ENCODE measurements at places on chromosomes 5 and 9.

DNA sequence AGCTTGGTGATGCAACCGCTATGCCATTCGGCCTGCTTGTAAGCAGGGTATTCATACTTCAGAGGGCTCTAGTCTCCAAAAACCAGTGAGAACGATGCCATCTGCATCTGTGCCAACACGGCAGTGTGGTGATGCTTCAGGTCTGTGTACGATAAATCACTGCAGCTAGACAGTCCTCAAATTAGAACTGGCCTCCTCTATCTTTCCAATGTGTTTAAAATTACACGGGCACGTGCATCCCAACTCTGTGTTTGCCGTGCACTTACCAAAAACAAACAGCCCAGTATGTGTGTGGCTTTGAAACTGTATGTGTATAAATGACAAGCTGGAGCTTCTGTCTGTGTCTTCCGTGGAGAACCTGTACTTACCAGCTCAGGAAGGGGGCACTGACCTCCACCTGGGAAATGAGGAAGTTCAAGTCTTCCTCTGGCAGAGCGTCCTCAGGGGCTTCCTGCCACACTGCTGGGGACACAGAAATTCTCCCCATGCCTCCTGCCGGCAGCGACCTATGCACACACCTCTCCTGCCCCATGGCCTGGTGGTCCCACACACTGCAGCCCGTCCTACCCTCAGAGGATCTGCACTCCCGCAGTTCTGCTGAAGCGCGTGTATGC lies 12.3 kb downstream of the MED10 start:
- DNase-seq = no peak

GRCh38 chr5:96652769-96653454 lies 9.3 kb upstream of the CAST start:
- no peak for DNase-seq

DNA sequence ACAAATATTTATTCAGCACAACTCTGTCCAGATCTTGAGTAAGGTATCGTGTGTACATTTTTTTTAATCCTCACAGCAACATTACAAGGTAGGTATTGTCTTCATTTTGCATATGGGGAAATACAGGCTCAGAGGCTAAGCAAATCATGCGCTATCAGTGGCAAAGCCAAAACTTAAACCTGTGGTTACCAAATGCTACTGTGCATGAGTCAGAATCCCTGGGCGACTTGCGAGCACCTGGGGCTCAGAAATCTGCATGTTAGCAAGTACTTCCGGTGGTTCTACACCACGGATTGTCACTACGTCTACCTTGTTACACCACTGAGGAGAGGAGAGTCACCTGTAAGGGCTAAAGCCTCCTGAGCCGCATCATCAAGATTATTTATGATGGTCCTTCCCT lies 21.3 kb downstream of the C5orf58 start:
- no peak for DNase-seq

DNA sequence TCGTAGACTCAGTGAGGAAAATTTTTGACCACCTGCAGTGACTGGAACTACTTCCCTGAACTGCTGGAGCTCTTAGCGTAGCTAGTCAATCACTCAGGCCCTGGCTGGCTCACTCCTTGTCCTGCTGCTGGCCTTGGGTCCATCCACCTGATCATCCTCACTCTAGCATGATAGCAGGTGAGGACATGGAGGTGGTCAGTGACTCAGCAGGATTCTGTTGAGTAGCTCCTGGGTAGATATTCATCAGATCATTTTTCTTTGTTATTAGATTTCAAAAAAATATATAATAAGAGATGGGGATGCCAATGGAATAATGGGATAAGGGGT lies 25.0 kb upstream of the SEMA4D start:
- no peak for DNase-seq

DNA sequence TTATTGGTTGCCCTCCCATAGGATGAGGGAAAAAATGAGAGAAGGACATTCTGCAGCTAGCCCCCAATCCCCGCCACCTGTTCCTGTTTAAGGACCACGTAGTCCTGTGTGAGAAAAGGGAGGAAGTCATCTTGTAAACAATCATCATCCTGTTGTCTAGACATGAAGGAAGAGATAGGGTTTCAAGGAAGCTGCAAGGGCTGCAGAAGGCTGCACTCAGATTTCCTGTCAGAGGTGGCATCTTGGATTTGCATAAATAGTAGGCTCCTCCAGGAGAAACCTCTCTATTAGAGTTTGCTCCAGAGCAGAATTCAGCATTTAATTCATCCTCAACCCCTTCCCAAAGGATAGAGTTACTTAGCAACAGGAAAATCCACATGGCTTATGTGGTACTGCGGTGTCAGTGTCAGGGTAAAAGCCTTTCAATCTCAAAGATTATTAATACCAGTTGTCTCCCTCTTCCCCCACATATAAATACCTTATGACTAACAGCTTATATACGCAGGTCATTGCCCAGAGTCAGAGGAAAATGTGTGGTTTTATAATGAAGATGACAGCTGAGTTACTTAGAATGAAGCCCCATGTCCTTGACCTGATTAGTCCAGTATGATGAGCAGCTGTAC lies 4.6 kb upstream of the DNAJC18 start:
- DNase-seq = no peak

- no peak for DNase-seq
Measured at GRCh38 chr5:17619354-17619753, 9.2 kb downstream of the TAF11L12 start.

- no peak for DNase-seq
Measured at GRCh38 chr9:101561740-101562139, 28.1 kb downstream of the RNF20 start.

DNA sequence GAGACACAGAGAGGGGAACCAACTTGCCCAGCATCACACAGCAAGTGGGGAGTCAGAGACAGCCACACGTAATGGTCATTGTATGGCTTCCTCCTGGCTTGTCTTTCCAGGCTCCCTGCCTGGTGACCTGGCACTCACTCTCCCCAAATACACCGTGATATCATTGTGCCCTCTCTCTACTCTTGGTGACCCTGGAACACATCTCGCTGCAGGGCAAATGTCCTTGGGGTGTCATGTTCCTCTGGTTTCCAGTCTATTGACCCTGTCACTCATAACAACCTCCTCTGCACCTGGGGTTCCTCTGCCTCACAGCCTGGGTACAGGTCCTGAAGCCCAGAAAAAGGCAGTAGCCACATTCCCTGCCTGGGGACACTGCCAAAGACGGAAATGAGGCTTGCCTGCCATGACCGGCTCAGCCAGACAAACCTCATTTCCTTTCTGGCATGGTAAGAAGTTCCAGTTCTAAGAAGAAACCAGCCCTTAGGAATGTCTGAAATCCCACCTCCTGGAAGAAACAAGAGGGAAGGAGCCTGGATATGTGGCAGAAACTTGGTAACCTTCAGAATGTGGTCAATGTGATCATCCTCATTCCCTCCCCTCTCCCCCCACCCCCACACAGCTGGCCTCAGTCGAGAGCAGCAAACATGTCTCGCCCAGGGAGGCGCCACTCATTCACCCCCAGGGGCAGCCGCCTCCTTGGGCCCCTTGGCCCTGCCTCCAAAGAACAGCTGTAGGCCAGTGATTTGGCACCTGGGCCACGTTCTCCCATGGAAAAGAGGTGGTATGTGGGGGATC lies 30.6 kb upstream of the SMU1 start:
- no peak for DNase-seq

GRCh38 chr5:151470439-151470838 lies 23.0 kb downstream of the SLC36A1 start:
- DNase-seq = peak; percentile 93

- no peak for DNase-seq
Measured at GRCh38 chr9:117919538-117919937, 215.3 kb downstream of the TLR4 start.

DNA sequence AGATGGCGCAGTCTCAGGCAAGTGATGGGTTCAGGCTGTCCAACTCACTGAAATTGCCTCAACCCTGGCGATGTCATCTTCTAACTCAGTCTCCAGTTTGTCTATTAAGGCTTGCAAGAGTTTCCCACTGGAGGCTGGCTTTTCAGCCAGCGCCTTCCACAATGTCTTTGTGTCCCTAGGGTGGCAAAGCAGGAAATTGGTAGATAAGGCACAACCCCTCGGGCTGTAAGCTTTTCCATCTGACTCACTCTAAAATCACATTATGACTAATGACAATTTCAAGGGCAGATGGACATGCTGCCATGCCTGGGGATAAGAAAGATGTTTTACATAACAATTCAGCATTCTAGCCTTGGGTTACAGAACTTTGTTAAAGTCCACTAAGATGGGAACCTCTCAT lies 61.9 kb downstream of the MROH2B start:
- DNase-seq = no peak

DNA sequence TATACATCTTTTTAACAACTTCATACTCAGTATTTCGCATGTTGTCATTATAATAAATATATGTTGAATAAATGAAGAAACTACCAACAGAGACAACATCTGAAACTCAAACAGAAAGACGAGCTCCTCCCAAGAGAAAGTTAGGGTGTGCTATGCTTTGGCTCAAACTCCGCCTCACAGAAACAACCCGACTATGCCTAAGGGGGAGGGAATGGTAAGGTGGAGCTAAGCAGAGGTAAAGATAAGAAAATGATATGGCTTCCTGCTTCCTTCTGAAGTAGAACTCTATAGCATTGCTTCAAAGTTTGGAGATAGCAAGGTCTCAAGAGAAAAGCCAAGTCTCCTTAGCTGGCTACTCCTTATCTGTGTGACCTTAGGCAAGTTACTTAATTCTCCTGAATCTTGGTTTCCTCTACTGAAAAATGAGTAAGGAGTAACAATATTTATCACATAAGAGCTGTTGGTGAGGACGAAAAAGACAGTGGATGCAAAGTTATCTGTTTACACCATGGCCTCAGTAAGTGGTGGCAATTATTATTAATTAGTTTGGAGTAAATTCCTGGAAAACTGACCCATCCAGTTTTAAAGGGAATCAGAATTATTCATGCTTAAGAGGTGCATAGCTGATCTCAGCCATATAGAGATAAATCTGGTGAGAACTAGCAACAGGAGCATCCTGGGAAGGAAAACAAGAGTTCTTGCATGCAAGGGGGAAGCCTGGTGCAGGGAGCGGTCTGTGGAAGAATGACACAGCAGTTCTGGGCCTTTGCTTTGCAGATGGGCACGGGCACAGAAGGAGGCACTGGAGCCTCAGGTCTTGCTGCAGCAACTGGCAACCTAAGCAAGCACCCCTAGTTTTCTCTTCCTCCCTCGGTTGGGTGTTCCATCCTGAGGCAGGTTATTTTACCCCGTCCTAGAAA lies 73.3 kb downstream of the GLIS3 start:
- DNase-seq = no peak

DNA sequence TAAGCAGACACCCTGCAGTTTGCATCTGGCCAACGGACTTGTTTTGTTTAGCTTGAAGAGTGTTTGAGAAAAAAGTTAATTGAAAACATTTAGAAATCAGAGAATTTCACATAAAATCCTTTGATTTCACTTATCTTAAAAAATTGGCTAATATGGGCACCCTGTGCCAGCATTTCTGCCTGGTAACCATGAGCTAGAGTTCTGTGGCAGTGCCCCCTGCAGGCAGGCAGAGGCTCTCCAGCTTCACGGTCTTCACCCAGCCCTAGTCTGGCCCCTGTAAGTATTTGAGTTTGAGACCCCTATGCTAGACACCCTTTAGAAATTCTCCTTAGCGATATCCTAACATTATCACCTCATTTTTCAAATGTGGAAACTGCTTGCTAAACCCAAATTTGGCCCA lies 18.8 kb upstream of the FANCC start:
- no peak for DNase-seq

DNA sequence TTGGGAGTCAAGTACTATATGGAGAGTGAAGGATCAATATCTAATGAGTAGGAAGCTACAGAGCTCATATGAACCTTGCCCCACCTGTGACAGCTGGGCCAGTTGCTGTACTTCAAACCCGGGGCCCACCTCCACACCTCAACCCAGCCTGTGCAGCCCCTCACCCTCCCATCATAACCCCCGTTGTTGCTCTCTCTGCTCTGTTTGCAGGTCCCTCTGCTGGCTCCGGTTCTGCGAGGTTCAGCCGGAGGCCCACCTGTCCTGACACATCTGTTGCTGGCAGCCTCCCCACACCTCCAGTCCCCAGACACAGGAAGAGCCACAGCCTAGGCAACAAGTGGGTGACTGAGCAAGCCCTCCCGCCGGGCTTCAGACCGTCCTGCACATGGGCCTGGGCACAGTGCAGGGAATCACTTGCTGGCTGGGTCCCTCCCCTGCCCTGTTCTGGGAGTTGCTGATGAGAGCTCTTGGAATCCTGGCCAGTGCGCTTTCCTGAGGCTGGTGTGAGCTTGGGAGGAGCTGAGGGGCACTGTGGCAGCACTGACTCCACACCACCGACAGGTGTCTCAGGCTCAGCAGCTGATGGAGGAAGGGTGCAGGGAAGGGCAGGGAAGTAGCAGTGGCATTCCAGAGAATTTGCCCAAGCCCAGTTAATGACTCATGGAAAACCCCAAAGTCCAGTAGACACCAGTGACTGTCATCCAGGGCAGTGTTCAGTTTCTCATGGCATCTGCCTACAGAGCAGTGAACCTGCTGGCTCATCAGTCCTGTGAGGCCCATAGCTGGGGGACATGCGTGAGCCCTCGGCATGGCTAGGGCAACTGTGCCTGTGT lies 69.5 kb upstream of the GARNL3 start:
- DNase-seq = no peak

DNA sequence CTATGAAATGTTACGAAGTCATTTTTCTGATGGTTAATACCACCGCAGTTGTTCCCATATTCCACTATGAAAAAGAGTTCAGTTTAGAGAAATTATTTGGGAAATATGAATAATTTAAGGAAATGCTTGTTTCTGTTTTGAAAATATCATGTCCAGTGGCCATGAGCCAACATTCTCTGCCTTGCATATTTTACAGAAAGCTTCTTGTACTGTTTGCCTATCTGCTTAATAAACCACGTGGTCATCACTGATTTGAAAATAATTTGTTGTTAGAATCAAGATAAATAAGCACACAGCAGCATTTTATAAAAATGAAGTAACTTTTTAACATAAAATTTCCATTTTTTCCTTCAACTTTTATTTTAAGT lies 381.5 kb upstream of the CDH18 start:
- no peak for DNase-seq

- peak; percentile 66 for DNase-seq
Measured at GRCh38 chr5:43066799-43067741, 27.0 kb upstream of the ANXA2R start.

DNA sequence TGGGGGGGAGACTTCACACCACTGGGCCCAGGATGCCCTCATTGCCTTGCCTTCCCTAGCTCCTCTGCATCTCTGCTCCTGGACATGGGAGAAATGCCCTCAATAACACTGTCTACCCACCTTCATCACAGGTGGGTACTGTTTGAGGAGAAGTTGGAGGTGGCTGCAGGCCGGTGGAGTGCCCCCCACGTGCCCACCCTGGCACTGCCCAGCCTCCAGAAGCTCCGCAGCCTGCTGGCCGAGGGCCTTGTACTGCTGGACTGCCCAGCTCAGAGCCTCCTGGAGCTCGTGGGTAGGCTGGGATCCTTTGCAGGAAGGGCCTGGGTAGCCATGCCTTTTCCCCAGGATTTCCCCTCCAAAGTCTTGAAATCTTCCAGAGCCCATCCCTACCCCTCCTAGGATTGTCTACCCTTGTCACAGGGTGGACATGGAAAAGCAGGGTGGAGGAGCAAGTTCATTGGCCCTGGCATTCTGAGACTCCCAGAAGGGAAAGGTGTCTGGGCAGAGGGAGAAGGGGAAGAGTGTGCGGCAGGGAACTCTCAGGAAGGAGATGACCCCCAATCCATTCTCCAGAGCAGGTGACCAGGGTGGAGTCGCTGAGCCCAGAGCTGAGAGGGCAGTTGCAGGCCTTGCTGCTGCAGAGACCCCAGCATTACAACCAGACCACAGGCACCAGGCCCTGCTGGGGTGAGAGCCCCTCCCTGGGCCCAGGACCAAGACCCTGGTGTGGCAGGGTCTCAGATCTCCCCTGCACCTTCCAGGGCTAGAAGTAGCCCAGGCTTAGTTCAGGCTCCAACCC lies 886 bp downstream of the SLC4A9 start:
- DNase-seq = no peak

Data from NCI-H2029 treated with DMSO at 0.1 percent for 48 hours (cell line).